ENCODE measurements at places on chromosomes 12 and 14.

GRCh38 chr12:12599750-12600643 lies 11.7 kb upstream of the CREBL2 start:
- no peak for DNase-seq

DNA sequence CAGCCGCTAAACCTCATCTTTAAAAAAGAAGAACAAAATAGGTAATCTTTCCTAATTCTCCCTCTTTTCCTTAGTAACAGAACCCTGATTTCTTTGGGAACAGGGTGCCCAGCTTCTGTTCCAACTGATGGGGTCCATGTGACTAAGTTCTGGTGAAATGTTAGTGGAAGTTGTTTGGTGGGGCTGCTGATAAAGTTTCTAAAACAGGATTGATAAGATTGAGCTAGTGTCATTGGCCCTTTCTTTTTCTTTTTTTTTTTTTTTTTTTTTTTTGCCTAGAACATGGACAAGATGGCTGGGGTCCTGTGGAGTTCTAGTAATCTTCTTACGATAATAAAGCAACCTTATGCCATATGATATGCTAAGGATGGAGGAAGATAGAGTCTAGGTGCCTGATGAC lies 16.2 kb upstream of the TUBA1B start:
- no peak for DNase-seq

DNA sequence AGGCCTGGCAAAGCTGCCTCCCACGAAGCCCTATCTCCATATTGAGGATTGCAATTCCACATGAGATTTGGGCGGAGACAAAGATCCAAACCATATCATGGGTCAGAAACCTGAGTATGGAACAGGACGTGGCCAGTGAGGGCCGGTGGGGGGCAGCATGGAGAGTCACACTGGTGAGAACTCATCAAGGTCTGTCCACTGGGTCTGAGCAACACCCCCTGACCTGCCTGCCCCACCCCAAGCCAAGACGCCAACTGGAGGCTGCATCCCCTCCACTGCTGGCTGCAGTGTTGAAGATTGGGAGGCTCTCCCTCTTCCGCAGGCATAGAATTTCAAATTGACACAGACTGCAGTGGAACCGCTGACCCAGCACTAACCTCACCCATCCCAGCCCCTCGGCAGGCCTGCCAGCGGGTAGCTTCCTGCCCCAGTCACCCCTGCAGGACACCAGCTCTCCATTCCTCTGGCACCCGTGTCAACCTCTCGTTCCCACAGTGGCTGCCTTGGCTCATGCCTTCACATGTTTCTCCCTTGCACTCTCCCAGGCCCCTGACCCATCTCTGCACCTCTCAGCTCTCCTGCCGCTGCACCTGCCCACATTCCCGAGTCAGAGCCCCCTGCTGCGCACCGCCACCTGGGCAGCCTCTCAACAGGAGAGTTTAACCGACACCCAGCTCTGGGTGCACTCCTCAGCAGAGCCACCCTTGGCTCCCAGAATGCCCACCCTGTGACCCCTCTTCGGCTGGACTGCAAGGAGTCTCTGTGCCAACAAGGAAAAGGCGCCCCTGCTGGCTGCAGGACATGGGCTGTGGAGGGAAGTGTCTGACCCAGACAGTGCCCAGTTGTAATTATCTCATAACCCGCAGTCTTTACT lies 45.2 kb upstream of the PPP2R5C start:
- DNase-seq: no peak

DNA sequence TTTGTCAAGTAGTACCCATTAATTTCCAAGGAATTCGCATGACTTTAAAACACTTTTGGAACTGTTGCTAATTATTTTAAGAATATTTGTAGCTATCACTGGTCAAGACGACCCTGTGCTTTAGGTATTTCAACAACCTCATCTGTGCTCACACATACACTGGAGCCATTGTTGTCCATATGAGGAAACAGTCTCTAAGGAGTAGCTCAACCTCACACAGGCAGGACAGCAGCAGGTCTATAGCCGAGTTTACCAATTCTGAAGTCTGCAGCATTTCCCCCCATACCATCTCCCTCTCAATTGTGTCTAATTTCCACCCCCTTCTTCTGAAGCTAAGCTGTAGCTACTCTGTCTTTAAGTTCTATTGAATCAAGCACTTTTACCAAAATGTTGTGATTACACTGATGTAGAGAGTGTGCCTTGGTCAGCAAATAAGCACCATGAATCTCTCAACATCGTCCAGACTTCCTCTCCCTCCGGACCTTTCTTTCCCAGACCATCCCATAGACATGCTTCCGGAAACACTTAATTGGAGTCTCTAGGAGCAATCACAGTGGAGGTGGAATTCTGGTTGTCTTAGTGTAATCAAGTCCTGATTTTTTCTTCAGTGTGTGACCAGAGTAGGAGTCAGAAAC lies 48.5 kb upstream of the NUAK1 start:
- DNase-seq: no peak

DNA sequence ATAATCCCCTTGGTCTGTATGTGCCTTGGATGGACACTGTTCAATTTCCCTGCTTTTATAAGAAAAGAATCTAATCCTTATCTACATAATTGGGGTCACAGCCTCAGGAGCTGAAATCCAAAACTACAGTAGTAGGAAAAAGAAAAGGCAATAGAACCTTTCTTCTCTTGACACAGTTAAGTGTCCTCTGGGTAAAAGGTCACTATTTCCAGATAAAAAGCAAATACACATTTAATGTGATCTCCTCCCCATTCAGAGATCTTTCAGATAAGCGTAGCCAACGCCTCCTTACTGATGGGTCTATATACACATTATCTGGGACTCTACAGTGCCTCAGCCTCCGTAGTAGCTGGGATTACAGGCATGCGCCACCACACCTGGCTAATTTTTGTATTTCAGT lies 73.4 kb downstream of the CLIP1 start:
- no peak for DNase-seq

DNA sequence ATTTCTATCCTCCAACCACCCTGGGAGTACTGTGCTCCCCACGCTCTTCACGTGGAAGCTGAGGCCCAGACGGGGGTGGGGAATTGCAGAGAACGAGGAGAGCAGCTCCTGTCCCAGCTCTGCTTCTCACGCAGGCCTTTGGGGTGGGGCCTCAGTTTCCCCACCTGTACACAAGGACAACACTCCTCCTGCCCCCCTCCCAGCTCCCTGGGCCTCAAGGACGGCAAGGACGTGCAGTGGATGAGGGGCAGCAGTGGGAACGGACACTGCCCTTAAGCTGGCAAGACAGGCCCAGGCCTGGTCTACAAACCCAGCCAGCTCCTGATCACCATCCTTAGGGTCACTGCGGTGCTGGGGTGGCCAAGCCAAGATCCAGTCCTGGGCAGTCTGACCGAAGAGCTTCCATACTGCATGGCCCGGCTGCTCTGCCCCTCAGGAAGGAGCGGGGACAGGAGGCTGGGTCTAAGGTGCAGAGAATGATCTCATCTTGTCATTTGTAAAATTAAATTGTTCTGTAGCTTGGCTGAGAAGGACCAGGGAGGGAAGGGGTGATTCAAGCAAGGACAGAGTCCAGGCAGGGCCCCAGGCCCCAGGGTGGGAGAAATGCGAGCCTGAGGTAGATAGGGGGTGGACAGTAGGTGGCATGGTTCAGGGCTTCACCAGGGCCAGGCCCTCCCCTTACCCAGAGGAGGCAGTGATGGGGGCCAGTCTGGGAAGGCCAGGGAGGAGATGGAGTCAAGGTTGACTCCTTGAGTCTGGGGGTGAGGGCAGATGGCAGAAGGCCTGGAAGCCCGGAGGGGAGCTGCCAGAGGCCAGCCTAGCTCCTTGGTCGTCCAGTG lies 1.3 kb upstream of the CLBA1 start:
- DNase-seq: no peak

- DNase-seq: no peak
Observed at GRCh38 chr12:47773062-47773857, at the start of gene SLC48A1. Gene SLC48A1, plus strand, starts transcription at chr12:47773238. Its CDS starts 67 bp downstream, at chr12:47773305.

GRCh38 chr12:54280468-54281260 lies at the start of gene HNRNPA1:
Gene HNRNPA1, plus strand, starts transcription at chr12:54280726. Its CDS starts 82 bp downstream, at chr12:54280808.
- peak; percentile 99 for DNase-seq

DNA sequence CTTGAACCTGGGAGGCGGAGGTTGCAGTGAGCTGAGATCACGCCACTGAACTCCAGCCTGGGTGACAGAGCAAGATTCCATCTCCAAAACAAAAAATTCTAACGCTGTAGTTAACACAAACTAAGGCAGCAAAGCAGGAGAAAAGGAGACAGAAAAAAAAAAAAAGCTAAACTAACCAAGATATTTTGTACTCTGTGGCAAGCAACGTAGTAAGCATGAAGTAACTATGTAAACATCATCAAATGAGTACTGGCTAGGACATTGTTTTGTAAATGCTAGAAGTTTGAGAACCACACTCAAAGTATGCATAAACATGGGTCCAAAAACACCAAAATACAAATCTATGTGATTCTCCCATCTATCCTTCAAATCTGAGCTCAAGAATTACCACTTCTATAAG lies 44.2 kb downstream of the C2CD5 start:
- DNase-seq: no peak

DNA sequence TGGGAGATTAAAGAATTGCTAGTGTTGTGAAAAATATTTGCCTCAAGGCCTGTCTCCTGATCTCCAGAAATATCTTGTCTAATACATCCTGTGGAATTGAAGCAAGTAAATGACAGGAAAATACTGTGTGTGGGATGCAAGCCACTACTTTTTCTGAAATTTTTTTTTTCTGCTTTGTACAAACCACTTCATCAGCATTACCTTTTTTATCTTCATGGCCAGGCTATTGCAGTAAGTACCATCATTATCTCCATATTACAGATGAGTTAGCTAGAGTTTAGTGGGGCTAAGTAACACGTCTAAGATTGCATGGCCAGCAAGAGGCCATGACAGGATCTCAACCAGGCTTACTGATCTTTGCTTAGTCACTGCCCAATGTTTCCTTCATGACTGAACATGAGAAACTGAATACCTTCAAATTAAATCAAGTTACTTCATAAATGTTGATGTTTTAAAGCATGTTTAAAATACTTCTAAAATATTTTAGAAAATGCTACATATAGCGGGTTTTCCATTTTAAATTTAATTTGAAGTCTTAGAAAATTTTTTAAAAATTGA lies 273.7 kb downstream of the SLC6A15 start:
- DNase-seq: no peak

GRCh38 chr12:49043856-49044258 lies 16.7 kb downstream of the KMT2D start:
- DNase-seq: no peak

DNA sequence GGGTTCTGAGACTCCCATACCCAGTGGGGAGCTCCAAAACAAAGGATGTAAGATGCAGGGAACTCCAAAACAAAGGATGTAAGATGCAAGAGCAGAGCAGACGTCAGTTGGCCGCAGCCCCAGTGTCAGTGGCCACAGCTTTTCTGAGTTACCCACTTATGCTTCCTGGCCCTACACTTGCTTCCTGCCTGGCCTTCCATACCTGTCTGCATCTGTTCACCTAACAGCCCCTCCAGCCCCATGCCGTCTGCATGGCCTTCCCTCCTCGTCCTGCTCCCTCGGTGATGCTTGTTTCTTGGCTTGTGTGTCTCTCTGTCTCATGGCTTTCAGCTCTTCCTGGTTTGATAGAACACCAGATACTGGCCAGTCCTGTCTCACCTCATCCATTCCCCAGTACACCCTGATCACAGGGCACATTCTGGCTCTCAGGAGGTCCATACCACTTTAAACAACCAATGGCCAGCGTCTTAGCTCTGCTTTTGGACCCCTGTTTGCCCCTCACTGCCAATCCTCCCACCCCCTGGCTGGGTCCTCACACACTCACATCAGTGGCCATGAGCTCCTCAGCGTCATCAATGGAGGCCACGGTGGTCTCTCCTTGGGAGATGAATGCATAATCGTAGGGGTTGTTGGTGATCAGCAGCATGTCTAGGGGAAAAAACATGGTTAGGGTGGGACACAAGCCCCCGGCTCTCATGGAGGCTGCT lies 5.3 kb downstream of the MYH7 start:
- DNase-seq: no peak

DNA sequence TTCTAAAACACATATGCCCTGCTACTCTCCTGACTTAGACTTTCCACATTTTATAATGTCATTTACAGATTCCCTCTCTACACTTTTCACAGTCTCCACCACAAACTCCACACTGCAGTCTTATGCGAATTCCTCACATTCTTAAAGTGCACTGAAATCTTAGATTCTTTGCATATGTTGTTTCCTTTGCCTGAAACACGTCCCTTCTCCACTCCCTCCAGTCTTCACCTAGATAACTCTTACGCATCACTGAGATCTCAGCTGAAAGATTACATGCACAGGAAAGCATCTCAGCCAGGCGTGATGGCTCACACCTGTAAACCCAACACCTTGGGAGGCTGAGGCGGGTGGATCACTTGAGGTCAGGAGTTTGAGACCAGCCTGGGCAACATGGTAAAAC lies 3.8 kb upstream of the ARHGAP9 start:
- no peak for DNase-seq

DNA sequence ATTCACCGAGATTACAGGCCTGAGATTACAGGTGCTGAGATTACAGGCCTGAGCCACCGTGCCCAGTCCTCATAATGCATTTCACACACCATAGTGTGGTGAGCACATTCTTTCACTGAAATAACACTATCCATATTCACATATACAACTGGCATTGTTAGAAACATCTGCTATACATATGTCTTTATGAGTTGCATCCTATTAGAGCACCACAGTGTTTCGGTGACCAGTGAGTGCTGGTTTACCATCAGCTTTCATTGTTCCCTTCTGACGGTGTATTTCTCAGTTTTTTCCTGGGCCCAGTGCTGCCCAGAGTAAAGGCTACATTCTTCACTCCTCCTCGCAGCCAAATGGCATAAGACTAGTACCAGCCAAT lies 96.2 kb upstream of the FGD4 start:
- no peak for DNase-seq

GRCh38 chr12:68733661-68734071 lies 12.3 kb upstream of the SLC35E3 start:
- DNase-seq: no peak

- DNase-seq: no peak
Observed at GRCh38 chr12:4206470-4206869, 67.1 kb upstream of the CCND2 start.

DNA sequence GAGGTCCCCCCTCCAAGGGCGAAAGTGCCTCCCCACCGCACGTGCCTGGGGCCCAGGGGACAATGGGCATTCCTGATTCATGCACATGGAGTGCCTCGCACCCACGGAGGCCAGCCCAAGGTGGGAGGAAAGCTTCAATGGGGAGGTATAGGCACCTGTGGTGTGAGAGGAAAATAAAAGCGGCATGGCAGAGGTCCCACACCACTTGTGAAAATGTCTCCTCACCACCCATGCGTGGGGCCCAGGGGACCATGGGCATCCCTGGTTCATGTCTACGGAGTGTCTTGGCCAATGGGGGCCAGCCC lies 384.7 kb downstream of the ALG10 start:
- peak; percentile 5 for DNase-seq

- DNase-seq: no peak
Observed at GRCh38 chr14:42683707-42684106, 1077.0 kb downstream of the LRFN5 start.

- DNase-seq: no peak
Observed at GRCh38 chr12:121451961-121452339, 52.0 kb downstream of the RNF34 start.

GRCh38 chr14:84927096-84927827 lies 602.7 kb upstream of the FLRT2 start:
- no peak for DNase-seq
